ENCODE measurements at places on chromosomes 7 and 10. TPM values are rescaled to one million over a fixed set of nuclear protein-coding genes. Genes with fewer than 3 reads are reported as not detected.

Gene ANKRD30A
- total RNA-seq: not detected

Gene OR2A1
- total RNA-seq: not detected

Gene OGDHL
- 0.36 TPM for total RNA-seq

Gene COL13A1
- 6.0 TPM for total RNA-seq

Gene PSTK
- total RNA-seq: 4.6 TPM

Gene SUGCT
- total RNA-seq: 3.8 TPM

Gene SPDYE11
- not detected for total RNA-seq

Gene PSD
- 0.43 TPM for total RNA-seq

Gene PDE6C
- total RNA-seq: not detected

DNA sequence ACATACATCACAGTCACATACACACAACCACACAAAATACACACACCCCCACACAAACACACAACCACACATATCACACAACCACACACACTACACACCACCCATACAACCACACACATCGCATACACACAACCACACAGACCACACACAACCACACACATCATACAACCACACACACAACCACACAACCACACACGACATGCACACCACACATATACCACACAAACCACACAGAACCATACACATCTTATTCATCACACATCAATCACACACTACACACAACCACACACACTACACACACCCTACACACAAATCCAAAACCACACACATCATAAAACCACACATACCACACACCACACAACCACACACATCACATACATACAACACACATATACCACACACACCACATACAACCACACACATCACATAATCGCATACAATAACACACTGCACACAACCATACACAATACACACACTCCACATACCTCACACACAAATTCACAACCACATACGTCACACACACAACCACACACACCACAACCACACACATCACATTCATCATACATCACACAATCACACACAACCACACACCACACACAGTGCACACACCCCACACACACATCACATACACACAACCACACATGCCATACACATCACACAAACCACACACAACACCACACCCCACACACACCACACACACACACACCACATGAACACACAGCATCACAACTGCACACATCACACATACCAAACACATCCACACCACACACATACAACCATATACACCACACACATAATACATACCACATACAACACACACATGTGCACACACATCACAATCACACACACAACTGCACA is 30.4 kb downstream of the GPRIN2 start:
- no peak for DNase-seq

- DNase-seq: peak; percentile 16
These were observed 40.4 kb upstream of the DLX5 start for GRCh38 chr7:97064972-97065587.

GRCh38 chr10:79316671-79317431 is 30.4 kb upstream of the PPIF start:
- DNase-seq: no peak

GRCh38 chr7:7596176-7596575 is 29.5 kb downstream of the MIOS start:
- no peak for DNase-seq

DNA sequence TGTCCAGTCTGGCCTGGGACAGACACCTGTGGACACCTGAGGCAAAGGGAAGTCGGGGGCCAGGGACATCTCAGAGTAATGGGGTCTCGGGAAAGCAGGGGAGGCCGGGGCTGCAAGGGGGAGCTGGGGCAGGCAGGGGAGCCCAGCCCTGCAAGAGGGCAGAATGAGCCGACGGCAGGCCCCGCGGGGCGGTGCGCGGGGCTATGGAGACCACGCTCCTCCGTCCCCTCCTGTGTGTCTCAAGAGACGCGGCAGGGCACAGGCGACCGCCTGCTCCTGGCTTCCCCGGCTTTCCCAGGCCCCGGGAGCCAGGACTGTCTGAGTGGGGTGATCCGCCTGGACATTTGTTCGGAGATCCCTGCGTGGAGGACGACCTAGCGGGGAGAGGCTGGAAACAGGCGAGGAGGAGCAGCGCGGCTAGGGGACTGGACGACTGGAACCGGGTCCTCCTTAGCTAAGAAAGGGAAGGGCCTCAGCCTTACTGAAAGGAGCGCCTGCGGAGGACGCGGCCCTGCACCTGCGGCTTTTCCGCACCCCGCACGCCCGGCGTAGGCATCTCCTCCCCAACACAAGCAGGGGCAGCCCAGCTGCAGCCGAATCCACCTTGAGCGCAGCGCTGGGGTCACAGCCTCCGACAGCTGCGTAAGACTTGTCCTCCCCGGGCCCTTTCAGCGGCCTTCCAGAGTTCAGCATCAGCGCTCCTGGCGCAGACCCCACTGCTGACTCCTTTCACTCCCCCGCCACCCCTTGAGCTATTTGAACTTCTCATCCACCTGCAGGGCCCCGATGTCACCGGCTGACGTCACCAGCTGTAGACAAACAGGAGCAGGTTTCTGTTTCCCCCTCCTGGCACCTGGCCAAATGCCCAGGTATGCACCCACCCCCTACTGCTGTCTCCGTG is 176.4 kb downstream of the ZNF248 start:
- DNase-seq: no peak

- DNase-seq: peak; percentile 76
These were observed 53.9 kb downstream of the CUBN start for GRCh38 chr10:17075533-17076359.

GRCh38 chr10:119546009-119546408 is 3.5 kb upstream of the RGS10 start:
- no peak for DNase-seq

- DNase-seq: no peak
These were observed 16.0 kb upstream of the LMOD2 start for GRCh38 chr7:123639631-123640030.

DNA sequence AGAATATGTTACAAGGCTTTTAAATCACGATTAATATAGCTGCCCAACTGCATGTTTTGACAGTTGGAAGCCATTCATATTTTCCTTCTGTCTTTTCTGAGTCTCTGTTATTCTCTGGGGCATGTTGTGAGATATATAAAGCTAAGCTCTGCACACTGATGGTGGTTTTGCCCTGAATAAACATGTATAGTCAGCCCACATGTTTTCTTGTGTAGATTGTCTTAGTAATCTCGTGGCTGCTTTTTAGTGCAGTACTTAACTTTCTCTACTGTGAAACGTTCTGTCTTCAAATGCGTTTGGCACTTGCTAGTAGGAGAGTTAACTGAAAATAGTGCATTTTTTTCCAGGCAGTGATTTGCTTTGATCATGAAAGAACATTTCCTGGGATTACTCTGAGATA is 268.5 kb downstream of the DNAJB9 start:
- DNase-seq: no peak

DNA sequence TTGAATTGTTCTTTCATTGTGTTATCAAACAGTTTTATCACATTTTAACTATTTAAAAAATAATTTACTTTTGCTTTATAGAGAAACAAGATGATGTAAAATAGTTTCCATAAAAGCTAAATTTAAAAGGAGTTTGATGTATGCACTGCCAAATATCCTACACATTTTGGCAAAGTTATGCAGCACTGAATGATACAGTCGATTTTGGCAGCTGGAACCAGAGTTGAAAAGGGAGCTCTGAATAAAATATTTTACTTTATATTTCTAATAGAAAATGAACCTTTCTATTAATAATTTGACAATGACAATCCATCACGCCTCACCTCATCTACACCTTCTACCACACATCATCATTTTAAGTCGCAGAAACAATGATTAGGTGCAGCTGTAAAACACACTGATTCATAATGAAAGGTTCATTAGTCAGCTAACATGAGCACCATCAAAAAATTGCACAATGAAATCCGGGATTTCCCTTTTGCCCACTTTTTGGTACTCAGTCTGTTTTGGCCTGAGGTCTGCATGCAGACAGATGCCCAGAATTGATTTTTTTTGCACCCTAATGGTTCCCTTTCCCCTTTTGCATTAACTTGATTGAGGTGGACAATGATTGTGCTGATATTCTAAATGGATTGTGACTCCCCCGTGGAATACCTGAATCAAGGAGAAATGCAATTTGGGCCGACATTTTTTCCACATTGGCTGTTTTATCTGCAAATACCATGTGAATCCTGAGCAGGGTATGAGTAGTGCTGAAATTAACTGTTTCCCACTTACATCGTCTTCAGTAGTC is 105.8 kb downstream of the THSD7A start:
- no peak for DNase-seq

- no peak for DNase-seq
These were observed 15.2 kb upstream of the UBE2D1 start for GRCh38 chr10:58319599-58319998.

GRCh38 chr10:115093286-115093775 is at the start of gene ATRNL1:
Gene ATRNL1, plus strand, starts transcription at chr10:115093365. Its CDS starts 386 bp downstream, at chr10:115093751.
- DNase-seq: no peak

DNA sequence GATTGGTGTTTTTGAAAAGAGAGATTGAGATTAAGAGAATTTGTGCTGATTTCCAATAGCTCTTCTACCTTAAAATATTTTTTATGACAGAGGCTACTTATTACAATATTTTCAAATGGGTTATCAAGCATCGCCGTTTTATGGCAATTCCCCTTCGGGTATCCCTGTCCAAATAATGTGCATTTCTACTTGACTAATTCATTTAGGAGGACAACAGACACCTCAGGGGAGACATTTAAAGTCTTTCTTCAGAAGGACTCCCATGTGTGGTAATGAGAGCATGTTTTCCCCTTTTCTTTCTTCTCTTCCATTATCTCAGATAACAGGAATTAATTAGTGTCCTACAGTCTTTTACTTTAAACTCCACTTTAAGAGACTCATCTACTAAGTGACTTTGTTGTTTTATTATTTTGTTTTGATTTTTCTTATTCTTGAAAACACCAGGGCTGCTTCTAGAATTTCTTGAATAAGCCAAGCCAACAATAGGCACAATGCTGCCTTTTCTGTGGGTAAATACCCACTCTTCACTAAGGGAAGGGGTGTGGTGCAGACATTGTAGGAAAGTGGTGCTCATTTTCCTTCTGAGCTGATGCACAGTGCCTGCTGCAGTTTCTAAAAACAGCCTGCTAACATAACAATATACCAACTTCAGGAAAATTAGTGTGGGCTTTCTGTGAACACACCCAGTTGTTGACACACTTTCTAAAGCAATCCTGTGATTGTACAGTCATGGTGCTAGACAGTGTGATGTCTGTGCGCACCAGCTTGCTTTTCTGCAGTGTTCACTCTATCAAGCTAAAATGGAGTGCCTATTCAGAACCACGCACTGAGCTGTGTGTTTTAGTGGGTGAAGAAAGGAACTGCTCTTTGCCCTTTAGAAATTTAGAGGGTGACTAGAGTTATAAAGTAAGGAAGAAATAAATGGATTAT is 597.7 kb downstream of the NRG3 start:
- no peak for DNase-seq

DNA sequence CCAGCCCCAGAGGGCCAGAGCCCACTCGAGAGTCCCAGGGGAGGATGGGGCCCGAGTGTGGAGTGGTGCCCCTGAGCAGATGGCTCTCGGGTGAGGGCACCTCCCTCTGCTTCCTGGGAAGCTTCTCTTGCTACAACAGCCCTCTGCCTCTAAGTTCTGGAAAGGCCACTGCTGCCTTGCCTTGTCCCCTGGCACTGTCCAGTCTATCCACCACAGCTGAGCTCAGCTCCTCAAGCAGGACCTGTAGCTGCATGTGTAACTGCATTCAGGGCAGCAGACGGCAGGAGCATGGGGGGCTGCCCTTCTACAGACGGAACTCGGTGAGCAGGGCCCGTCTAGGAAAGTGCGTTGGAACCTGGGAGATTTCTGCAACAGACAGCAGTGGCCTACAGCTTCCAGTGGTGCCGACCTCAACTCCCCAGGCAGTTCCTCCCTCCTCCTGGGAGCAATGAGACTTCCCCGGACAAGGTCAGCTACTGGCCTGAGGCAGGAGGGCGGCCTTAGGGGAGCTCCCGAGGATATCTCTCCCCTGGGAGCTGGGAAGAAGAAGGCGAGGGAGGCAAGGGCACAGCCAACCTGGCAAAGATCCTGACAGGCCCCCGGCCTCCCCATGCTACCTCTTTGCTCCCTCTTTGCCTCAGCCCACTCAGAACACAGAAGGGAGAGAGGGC is 88.5 kb downstream of the DLG5 start:
- no peak for DNase-seq

GRCh38 chr10:32299354-32299980 is 47.5 kb downstream of the EPC1 start:
- DNase-seq: no peak

DNA sequence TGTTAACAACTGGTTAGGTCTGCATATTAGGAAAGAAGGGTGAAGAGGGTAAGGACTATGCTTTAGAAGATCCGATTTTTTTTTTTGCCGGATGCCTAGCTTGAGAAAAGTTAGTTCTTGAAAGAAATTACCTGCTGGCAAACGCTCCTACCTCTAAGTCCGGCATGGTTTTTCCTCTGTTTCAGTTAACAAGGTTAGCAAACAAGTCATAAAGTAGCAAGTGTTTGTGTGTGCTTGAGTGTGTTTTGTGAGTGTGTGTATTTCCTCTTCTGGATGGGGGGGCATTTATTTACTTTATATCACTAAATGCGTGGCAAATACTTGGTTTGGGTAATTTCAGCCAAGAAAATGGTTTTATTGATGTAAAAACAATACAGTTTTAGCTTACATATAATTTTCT is 195.6 kb downstream of the SUGCT start:
- no peak for DNase-seq

DNA sequence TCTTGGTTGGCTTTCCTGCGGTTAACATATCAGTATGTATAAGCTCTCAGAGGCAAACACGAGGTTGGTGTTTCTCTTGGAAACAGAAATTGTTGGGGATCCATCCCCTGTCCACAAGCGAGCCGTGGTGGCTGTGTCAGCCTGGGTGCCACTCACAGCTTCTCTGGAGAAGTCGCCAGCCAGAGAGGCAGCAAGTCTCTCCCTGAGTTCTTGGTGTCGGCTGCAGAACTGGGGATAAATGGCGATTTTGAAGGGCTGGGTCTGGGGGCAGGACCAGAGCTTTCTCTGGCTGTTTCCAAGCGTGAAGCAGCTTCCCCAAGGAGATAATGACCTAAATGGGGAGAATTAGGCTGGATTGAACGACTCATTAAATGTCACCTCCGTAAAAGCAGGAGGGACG is 335.3 kb downstream of the GLRX3 start:
- no peak for DNase-seq

DNA sequence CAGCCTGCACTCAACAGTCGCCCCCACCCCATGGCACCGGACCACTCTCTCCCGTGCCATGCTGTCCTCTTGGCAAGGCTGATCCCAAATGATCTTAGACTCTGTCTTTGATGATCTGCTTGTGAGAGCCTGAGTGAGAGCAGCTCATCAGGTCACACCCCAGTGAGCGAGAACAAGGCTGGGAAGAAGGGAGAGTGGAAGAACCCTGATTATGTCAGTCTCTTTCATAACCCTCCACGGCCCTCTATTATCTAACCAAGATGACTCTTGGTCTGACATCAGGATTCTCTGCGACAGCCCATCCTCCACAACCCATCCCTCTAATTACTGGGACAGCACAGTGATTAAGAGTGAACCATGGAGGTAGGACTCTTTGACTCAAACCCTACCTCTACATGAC is 53.1 kb upstream of the C7orf33 start:
- DNase-seq: peak; percentile 60

DNA sequence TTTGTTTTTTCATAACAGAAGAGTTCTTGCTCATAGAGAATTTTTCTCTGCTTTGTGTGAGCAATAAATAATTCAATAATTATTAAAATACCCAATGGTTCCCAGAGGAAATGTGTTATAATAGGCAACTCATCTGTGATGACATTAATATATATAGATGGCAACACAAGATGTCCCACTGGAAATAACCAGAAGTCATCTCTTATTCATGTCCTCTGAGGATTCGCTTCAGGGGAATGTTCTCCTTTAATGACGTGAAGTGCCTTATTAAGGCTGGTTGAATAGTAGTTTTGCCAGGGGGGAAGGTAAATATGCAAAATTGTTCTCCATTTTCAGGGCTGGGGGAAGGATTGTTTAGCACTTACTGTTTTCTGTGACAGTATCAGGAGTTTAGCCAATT is 3.1 kb downstream of the SLC39A12 start:
- DNase-seq: no peak

All from epithelial cell of proximal tubule (primary cell).